ENCODE measurements at places on chromosomes 2 and 18.

DNA sequence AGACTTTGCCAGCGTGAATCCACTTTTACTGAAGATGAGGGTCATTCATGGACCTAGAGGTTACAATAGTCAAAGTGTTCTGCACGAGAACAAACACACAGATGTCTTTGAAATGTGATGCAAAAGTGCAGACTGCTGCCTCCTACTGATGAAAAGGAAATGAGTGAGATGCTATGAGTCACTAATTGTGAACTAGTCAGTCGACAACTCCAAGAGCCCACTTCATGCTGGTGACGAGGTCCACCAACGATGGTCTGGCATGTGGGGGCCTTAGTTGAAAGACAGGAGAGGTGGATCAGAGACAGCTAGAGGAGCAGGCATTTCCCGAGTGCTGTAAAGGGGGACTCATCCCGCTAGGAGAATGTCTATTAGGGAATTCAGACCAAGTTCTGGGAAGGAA lies 17.1 kb upstream of the ZNF236 start:
- peak; percentile 18 for DNase-seq

GRCh38 chr2:113705982-113706523 lies 50.4 kb downstream of the SLC35F5 start:
- no peak for DNase-seq

GRCh38 chr2:108271691-108272253 lies 16.9 kb upstream of the SULT1C2 start:
- DNase-seq = peak; percentile 86

GRCh38 chr2:120305937-120306490 lies 39.9 kb upstream of the INHBB start:
- no peak for DNase-seq

GRCh38 chr2:37657471-37657870 lies 14.0 kb downstream of the CDC42EP3 start:
- no peak for DNase-seq

DNA sequence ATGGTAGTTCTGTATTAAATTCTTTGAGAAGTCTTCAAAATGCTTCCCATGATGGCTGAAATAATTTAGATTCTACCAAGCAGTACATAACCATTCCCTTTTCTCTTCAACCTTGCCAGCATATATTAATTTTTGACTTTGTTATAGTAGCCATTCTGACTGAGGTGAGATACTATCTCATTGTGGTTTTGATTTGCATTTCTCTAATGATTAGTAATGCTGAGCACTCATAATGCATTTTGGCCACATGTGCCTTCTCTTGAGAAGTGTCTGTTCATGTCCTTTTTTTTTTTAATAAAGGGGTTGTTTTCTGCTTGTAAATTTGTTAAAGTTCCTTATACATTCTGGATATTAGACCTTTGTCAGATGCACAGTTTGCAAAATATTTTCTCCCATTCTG lies 173.9 kb downstream of the CALCRL start:
- DNase-seq = no peak

GRCh38 chr2:69216535-69217332 lies 170.3 kb downstream of the GFPT1 start:
- no peak for DNase-seq

- no peak for DNase-seq
Measured at GRCh38 chr2:195490319-195490718, 166.7 kb upstream of the SLC39A10 start.

- no peak for DNase-seq
Measured at GRCh38 chr2:139099721-139100120, 319.5 kb upstream of the NXPH2 start.

GRCh38 chr2:152078662-152079061 lies 20.2 kb downstream of the CACNB4 start:
- DNase-seq = no peak

DNA sequence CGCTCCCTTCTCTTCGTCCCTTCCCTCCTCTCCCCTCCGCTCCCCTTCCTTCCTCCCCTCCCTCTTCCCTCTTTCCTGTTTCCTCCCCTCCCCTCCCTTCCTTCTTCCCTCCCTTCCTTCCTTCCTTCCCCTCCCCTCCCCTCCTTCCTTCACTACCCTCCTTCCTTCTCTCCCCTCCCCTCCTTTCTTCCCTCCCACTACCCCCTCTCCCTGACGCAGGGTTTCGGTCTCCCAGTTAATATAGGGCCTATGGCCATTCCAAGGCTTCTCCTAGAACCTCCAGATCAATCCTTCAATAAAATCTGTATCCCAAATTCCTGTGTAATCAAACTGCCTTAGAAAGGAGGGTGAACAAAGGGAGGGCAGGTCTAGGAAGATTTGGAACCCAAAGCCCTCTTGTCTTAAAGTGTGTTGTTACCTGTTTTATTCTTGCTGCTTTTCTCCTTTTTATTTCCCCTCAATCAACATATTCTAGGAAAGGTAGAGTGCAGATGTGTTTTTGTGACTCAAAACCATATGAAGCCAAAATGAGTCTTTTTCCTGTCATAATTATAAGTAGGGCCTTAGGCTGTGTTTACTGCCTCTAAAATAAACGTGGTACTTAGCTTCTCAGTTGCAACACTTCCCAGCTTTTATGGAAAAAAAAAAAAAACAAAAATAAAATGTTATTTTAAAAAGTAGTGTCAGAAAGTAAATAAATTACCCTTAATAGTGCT lies 53.7 kb downstream of the GPD2 start:
- DNase-seq = no peak

GRCh38 chr2:164335128-164335527 lies 286.2 kb downstream of the GRB14 start:
- DNase-seq = no peak

DNA sequence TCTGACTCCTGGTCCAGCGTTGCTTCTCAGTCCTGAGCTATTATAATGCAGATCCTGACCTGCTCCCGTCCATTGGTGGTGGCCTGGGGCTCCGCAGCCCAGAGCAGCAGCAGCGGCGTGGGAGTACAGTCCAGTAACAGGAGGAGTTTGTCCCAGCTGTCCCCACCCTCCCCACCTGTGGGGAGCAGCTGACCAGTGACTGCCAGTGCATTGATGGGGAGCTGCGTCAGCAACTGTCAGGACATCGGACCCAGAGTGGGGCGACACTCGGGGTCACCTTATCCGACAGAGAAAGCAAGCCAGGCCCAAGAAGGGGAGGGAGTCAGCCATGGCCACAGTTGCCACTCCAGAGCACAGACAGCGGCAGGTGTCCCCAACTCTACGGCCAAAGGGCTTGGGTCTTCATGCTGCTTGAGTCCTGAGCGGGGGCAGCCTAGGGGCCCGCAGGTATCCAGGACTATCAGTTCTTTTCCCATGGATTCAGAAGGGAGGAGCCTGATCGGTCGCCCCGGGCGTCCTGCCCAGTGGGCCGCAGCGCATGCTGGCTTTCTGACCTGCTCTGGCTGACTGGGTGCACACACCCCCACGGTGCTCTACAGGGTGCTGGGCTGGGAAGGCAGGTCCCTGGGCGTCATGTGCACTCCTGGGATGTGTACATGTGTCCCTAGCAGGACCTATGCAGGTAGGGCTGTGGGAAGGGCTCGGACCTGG lies 29.7 kb downstream of the DNMT3A start:
- DNase-seq = no peak

DNA sequence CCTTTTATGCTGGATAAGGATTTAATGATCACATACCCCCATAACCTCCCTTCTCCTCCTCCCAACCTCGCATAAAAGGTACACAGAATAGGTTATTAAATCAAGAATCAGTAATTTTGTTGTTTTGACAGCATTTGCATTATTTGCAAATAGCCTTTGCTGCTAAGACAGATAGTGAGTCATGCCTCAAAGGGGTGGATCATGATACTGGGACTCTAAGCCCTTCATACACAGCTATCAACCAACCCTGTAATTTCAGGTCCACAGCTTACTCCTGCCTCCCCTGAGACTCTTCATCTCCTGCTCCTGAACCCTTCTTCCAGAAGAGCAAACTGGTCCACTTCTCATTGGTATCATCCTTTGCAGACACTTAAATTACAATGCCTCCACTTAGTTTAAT lies 73.8 kb upstream of the KLHL29 start:
- DNase-seq = no peak

GRCh38 chr2:69330781-69331180 lies 56.2 kb downstream of the GFPT1 start:
- no peak for DNase-seq
